ENCODE measurements at places on chromosomes 5 and 9.

- DNase-seq, result no peak
These were observed 568.6 kb upstream of the DAP start for GRCh38 chr5:11329679-11330078.

- no peak for DNase-seq
These were observed 14.7 kb downstream of the IGIP start for GRCh38 chr5:140140435-140140834.

- no peak for DNase-seq
These were observed 8.1 kb downstream of the PRELID2 start for GRCh38 chr5:145826895-145827674.

- no peak for DNase-seq
These were observed 20.3 kb upstream of the SH3RF2 start for GRCh38 chr5:145915970-145916638.

GRCh38 chr5:150163547-150164059, 3.0 kb upstream of the CDX1 start:
- no peak for DNase-seq

DNA sequence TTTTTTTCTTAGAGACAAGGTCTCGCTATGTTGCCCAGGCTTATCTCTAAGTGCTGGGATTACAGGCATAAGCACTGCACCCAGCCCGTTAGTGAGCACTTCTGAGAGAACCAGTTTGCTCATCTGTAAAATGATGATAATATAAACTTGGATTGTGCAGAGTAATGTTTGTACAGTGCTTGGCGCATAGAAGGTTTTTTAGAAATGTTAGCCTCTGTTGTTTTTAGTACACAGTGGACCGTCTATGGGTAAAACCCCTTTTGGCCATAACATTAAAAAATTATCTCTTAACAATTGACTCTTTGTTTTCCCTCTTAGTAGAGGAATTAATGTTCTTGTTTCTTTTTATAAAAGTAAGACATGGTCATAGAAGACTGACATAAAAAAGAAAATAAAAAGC, 202.1 kb downstream of the PCSK5 start:
- no peak for DNase-seq

DNA sequence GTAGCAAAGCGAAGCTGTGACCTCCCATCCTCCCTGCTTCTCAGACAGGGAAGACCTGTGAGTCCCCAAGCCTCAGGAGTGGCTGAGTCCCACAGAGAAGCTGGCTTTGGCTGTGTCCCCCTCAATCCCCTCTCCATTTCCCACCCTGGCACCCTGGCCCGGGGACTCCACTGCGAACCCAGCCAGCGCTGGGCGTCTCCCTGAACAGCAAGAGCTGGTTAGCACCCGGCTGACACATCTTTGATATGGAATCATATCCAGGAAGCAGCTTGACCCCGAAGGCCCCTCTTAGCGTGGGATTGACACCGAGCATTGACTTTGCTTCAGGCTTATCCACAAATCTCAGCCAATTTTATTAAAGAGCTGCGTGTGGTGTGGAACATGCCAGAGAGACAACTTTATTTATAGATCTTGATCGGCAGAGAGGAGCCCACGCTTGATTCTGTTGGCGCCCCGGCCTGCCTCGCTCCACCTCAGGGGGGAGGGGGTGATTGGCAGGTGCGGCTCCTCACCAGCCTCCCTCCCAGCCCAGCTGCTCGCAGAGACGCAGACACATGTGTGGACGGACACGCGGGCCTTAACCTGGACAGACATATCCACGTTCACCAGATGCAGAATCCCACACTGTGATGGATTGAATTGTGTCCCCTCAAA, 120.7 kb upstream of the MVB12B start:
- DNase-seq, result no peak

- no peak for DNase-seq
These were observed 36.4 kb downstream of the SNX30 start for GRCh38 chr9:112786829-112787520.

GRCh38 chr5:169837686-169838085, 142.6 kb downstream of the INSYN2B start:
- DNase-seq, result no peak

- no peak for DNase-seq
These were observed 7.7 kb downstream of the LHFPL2 start for GRCh38 chr5:78640662-78641474.

DNA sequence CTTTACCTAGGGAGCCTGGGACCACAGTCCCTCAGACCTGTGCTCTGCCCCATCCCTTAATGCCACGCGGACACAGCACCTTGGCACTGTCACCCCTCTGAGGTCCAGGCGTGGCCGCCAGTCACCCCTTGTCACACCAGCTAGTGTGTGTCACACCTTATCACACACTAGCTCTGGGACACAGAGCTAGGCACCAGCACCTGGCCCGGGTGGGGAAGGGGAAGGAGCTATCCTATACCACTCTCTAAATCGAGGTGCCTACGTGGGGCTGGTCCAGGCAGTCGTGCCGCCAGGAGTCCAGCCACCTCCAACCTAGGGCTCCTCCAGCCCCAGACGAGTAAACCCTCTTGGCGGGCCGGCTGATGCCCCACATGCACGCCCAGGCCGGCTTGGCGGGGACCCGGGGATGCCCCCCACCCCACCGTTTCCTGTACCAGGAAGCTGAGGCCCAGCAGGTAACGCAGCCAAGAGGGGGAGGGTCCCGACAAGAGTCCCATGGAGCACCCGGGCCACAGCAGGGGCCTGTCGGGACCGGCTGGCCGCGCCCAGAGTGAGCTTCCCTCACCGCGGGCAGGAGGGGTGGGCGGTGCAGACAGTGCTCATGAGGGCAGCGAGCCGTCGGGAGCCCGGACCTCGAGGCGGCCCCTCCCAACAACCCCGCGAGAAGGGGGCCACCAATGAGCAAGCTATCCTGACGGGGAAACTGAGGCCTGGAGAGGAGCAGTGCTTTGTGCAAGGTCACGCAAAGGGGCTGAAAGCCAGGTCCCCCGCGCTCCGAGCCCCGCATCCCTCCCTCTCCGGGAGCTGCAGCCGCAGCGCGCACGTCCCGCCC, 550 bp downstream of the CORO2A start:
- peak; percentile 5 for DNase-seq

DNA sequence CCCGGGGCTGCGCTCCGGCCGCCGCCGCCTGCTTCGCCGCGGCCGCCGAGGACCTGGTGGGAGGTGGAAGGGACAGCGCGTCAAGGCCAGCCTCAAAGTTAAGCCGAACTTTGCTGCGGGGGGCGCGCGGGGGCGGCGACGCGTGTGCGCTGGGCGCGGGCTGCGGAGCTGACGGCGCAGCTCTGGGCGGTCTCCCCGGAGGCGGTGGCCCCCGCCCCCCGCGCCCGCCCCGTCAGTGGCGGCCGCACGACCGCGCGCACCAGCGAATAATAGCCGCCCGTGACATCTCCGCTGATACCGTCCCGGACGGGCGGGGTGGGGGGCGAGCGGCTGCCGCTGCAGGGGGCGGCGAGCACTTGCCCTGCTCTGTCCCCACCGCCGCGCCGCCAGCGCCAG, 579 bp upstream of the FAM78A start:
- no peak for DNase-seq

- no peak for DNase-seq
These were observed at the start of gene DBN1 for GRCh38 chr5:177473443-177474001. Gene DBN1 (minus strand): TSS chr5:177473634. CDS start chr5:177473521, 113 bp downstream.

DNA sequence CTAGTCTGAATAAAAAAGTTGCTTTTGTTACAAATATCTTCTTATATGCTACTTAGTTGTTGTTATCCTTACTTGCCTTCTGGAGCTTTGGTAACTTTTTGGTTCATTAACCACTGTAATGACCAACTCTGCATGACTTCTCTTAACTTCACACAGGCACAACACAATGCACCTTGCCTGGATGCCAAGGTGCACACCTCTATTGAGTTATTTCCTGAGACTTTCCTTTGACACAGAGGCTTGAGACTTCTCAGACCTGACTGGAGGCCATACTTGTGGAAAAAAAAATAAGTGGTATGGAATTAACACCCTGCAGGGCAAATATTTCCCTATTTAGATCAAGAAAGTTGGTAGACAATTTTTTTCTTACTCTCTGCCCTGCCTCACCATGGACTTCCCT, 1925.6 kb downstream of the EFNA5 start:
- no peak for DNase-seq

DNA sequence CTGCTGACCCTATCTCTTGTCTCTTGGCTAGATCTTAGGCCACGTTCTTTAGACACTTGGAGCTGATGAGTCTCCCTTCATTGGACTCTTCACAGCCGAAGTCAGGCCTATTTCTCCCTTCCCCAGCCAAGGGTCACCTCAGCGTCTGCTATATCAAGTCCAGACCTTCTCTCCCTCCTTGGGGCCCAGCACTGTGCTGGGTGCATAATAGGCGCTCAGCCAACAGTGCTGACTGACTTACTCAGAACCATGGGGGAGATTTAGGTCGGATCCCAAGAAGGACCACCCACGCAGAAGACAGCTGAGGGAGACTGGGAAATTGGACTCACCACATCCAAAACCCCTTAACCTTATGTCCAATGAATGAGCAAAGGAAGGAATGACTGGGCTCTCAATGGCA, 5.6 kb upstream of the AMBP start:
- no peak for DNase-seq

GRCh38 chr5:306011-306805, 15.3 kb upstream of the AHRR start:
- no peak for DNase-seq

DNA sequence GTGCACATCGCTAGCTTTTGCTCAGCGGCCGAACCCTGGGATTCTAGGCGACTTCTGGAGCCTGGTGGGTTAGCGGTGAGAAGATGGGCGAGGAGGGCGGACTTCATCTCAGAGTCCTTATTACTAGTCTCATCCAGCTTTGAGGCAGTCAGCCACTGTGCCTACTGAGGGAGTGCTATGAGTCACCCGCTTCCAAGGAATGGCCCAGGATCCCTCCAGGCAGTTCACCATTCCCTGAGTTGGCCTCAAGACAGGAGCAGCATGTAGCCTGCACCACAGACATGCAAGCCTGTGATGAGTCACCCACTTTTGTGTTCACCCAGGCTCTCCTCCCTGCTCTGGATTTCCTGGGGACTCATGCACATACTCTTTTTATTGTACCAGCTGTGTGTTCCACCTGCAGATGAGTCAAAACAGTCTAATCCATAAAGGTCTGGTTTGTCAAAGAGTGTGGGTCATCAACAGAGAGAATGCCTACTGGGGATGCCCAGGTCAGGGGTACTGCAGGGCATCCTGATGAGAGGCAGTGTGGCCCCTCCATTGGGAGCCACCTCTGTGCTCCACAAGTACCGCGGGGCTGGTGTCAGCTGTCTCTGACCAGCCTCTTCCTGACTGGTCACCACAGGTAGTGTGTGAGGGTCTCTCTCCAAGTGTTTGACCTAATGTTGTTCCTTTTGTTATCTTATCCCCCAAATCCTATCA, 20.2 kb downstream of the SLC22A5 start:
- DNase-seq, result peak; percentile 25

DNA sequence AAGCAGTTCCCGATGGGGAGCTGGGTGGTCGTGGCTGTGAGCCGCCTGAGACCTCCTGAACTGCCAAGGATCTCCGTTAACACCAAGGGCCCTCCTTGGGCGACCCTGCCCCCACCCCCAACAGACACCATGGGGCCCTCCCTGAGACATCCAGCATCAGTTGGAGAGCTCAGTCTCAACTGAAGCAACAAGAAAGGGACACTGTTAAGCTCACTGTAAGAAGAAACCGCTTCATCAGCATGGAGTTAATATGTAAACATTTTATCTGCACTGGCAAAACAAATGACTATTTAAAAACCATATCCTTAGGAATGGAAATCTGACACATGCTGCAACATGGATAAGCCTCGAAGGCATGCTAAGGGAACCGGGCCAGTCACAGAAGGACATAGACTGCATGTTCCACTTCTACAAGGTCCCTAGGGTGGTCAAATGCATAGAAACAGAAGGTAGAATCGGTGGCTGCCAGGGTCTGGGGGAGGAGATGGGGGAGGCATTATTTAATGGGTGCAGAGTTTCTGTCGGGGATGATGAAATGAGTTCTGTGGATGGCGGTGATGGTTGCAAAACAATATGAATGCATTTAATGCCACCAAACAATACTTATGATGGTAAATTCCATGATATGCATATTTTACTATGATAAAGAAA, 47.4 kb downstream of the ROR2 start:
- no peak for DNase-seq

- DNase-seq, result no peak
These were observed 44.5 kb downstream of the SPRY4 start for GRCh38 chr5:142280066-142281007.

DNA sequence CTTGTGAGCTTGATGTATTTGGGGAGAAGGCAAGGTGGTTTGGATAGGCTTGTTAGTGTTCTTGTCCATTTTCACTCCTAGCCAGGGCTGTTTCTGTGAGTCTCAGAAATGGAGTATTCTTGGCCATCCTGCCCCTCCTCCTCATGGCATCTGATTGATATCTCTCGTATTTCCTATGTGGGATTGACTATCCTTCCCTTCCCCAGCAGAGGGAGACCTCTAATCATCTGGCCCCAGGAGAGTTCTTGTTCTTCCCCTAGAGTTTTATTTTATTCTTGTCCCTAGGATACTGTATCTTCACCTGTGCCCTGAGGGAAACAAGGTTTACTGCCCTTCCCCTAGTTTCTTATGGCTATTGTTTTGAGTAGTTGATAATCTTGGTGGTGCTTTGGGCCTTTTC, 114.4 kb downstream of the VPS13A start:
- DNase-seq, result no peak

DNA sequence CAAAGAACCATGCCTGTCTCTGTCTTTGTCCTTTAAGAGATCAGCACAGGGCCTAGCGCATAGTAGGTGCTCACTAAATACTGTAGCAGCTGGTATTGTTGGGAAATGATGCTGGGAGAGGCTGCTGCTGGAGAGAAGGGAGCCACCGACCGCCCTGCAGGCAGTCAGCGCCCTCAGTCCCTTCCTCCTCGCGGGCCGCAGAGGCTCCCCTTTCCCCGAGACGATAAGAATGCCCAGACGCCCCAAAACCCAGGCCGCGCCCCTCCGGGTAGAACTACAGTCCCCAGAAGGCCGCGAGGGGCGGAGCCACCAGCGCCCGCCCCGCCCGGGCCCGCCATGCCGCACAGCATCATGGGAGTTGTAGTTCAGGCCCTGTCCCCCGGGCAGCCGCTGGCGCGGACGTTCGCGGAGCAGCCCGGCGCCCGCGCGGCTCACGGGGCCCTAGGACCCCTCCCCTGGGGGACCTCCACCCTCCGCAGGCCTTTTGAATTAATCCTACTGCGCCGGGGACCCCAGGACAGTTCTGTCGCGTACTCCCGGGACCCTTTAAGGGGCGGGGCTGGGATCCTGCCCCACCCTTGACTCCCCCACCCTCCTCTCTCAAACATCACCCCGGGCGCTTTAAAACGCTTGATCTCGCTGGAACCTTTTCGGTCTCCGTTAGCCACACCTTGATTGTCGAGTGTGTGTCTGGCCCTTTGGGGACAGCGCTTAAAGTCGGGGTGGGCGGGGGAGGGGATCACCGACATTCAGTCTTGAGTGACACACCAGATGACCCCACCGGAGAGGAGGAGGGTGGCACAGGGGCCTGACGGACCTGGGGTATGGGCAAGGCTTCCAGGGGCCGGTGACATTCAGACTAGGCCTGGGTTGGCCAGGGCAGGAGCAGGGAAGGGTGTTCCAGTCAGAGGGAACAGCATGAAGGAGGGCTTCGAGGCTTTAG, 24.8 kb upstream of the IER5L start:
- DNase-seq, result peak; percentile 88

GRCh38 chr9:137244486-137245449, 3.7 kb downstream of the TUBB4B start:
- no peak for DNase-seq

- no peak for DNase-seq
These were observed 13.8 kb downstream of the RABEPK start for GRCh38 chr9:125214186-125214585.

GRCh38 chr5:81226949-81227348, 6.2 kb upstream of the CKMT2 start:
- DNase-seq, result no peak

- no peak for DNase-seq
These were observed 18.9 kb downstream of the DPYSL3 start for GRCh38 chr5:147490989-147491388.
